ENCODE measurements at places on chromosomes 7 and 10.

- DNase-seq: no peak
Observed at GRCh38 chr7:45267262-45267661, 109.7 kb downstream of the RAMP3 start.

DNA sequence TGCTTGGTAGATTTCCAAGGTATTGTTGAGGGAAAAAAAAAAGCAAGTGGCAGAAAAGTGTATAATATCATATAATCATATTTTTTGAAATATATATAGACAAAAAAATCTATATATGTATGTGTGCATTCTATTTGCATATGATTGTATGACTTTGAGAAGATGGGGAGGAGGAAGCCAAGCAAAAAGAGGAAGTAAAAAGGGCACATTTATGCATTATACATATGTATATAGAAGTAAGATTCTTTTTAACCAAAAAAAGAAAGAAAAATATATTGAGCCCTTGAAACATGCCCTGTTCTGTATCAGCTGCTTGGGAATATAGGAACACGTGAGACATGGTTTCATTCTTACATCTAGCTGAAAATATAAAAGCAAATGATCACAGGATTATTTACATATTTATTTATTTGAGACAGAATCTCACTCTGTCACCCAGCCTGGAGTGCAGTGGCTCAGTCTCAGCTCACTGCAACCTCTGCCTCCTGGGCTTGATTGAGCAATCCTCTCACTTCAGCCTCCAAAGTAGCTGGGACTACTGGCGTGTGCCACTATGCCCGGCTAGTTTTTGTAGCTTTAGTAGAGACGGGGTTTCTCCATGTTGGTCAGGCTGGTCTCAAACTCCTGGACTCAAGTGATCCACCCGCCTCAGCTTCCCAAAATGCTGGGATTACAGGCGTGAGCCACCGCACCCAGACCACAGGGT lies 18.0 kb upstream of the SLF2 start:
- DNase-seq: no peak

- peak; percentile 80 for DNase-seq
Observed at GRCh38 chr10:108327706-108328105, 1163.2 kb upstream of the SORCS1 start.

- DNase-seq: no peak
Observed at GRCh38 chr10:71077796-71078453, 134.4 kb upstream of the UNC5B start.

- DNase-seq: no peak
Observed at GRCh38 chr7:94436700-94437099, 42.0 kb downstream of the COL1A2 start.

- DNase-seq: no peak
Observed at GRCh38 chr10:125079091-125079600, 81.2 kb downstream of the CTBP2 start.

- DNase-seq: no peak
Observed at GRCh38 chr10:113148071-113148825, 198.2 kb downstream of the TCF7L2 start.

DNA sequence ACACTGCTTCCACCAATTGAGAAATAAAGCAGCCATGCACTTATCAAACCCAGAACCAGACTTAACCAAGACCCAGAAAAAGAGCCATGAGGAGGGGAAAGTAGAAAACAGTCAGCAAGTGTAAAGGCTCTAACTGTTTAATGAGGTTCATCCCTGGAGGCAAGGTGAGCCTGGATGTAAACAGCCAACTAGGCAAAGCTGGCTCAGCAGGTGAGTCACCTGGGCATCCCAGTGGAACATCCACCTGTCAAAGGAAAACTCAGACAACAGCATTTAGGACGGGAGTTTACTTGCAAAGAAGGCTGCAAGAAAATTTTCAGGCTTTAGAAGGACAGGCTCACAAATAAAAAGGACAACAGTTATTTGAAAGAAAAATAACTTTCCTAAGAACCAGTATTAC lies 153.0 kb downstream of the SNX13 start:
- no peak for DNase-seq

DNA sequence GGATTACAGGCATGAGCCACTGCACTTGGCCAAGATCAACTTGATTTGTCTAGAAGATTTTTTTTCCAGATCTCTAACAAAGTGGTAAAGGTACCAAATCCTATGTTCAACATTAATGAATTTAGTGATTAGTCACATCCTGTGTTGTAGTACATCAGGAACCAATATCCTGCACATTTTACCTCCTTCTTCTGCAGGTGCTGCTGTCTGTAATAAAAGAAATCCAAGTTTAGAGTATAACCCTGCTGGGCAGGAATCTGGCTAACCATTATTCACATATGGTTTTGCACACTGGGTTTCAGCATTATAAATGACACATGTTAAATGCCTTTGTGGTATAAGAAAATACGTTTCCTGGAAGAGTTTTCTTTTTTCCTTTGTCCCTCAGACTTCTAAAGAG lies 10.8 kb downstream of the PARD3 start:
- peak; percentile 66 for DNase-seq

GRCh38 chr7:148241700-148242293 lies 348.8 kb upstream of the C7orf33 start:
- no peak for DNase-seq

- peak; percentile 17 for DNase-seq
Observed at GRCh38 chr7:98186452-98187137, 24.6 kb upstream of the BHLHA15 start.

DNA sequence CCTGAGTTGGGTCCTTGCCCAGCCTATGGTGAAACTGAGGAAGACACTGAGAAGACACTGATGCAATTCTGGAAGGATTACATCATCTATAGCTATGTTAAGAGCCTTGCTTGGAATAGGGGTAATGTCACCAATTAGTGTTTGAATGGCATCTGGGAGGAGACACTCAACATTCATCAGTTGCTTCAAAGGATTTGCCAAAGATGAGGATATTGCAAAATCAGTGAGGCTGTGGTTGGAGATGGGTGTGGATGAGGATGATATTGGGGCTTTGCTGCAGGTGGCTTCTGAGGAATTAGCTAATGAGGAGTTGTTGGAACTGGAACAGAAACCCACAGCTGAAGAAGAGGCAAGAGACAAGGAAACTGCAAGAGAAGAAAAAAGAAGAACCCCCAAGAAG lies 146.7 kb upstream of the SP4 start:
- no peak for DNase-seq

Measured in HT1080 (cell line).